Activated naive CD8-positive, alpha-beta T cell treated with anti-CD3 and anti-CD28 coated beads for 36 hours (primary cell): ENCODE measurements at places on chromosomes 6 and 20. TPM values are rescaled to one million over a fixed set of nuclear protein-coding genes. Genes with fewer than 3 reads are reported as not detected.

GRCh38 chr6:135578976-135579375, 81.4 kb upstream of the AHI1 start:
- H3K4me1 ChIP-seq, result peaks cover 40% of the 10 kb centered on the region
- H3K4me3 ChIP-seq, result no peak overlapping the region
- peaks cover 5% of the 10 kb centered on the region for H3K27me3 ChIP-seq
- DNase-seq, result no peak
- H3K27ac ChIP-seq, result no peak overlapping the region

GRCh38 chr6:27541212-27541932, 68.5 kb upstream of the ZNF184 start:
- H3K4me1 ChIP-seq, result peaks cover 14% of the 10 kb centered on the region
- H3K27ac ChIP-seq, result no peak overlapping the region
- H3K36me3 ChIP-seq, result peaks cover 2% of the 10 kb centered on the region

DNA sequence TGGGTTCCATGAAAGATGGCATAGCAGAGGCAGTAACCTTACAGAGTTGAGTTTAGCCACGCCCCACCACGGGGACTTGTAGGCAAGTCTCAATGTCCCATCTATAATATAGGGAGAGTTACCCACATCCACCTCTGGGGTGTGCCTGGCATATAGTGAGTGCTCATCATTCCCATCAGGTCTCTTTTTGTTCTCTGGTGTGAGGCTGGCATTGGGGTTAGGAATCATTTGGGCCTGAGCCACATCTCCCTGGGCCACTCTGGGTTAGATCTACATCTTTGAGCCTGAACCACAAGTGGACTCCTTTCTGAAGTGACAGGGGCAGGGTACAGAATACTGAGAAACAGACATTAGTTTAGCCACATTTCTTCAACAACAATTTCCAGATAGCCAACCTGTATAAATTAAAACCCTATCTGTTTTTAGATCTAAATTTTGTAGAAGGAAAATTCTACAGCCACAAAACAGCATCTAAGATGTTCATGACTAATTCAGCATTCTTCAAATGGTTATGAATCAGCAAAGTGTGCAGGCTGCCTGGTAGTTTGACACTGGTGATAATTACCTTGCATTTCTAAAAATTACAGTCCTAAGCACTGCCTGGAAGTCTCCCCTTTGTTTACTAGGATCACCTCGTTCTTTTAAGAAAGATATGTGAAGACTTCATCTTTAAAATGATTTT, 20.1 kb downstream of the RNF24 start:
- no peak for DNase-seq
- H3K36me3 ChIP-seq, result peaks cover 1% of the 10 kb centered on the region
- H3K27me3 ChIP-seq, result no peaks in the 10 kb centered on the region
- H3K27ac ChIP-seq, result no peak overlapping the region
- H3K4me1 ChIP-seq, result peaks cover 44% of the 10 kb centered on the region
- no peak overlapping the region for H3K4me3 ChIP-seq

GRCh38 chr6:166848979-166849748, 107.2 kb downstream of the RNASET2 start:
- DNase-seq, result no peak
- no peaks in the 10 kb centered on the region for H3K4me1 ChIP-seq
- H3K4me3 ChIP-seq, result no peak overlapping the region
- H3K36me3 ChIP-seq, result no peaks in the 10 kb centered on the region
- H3K27me3 ChIP-seq, result no peaks in the 10 kb centered on the region

DNA sequence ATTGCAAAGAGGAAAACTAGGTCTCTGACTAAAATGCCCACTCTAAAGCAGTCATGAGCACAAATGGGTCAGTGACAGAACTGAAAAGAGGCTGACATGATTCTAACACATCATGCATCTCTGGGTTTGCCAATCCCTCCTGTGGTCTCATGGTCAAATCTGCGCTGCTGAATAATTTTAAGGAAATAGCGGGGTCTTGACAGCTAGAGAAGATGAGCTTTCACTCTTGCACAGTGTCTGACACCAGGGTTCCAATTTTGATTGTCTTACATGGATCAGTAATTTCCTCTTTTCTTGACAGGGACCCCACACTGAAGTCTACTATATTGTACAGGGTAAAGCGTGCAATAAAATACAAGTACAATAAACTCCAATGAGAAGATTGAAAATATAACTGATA, 236.8 kb upstream of the CNR1 start:
- no peaks in the 10 kb centered on the region for H3K4me1 ChIP-seq
- no peaks in the 10 kb centered on the region for H3K36me3 ChIP-seq
- no peak overlapping the region for H3K27ac ChIP-seq
- H3K27me3 ChIP-seq, result peaks cover 12% of the 10 kb centered on the region
- DNase-seq, result no peak

DNA sequence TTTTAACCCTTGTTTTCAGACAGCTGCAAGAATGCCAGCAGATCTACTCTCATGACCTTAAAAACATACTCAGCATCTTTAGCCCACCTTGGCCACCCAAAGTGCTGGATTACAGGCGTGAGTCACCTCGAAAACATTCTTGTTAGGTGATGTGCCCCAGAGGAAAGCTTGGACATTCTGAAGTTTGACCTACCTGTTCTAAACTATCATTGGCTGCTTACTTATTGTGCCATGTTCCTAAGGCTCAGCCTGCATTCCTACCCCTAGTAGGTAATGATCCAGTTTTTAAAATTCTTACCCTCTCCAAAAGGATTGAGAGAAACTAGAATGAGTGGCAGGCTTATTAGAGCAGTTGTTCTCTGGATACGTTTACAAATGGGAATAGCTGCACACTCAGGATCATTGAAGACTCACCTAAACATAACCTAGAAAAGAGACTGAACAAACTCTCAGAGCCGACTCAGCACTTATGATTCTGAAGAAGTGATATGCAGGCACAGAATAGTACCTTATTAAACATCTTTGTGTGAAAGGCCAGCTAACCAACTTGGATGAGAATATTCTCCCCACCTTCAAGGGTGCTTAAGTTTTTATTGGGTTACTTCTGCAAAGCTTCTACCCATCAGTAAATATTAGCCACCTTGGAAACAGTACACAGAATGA, 362.1 kb downstream of the NRN1 start:
- no peaks in the 10 kb centered on the region for H3K4me1 ChIP-seq
- H3K27me3 ChIP-seq, result no peaks in the 10 kb centered on the region
- H3K36me3 ChIP-seq, result peaks cover 15% of the 10 kb centered on the region
- H3K4me3 ChIP-seq, result no peak overlapping the region

GRCh38 chr20:21505810-21506530, 7.9 kb downstream of the NKX2-2 start:
- H3K36me3 ChIP-seq, result no peaks in the 10 kb centered on the region
- H3K4me1 ChIP-seq, result peaks cover 22% of the 10 kb centered on the region
- DNase-seq, result peak; percentile 81

BCAS4 gene
- 27.1 TPM for total RNA-seq

SLC4A11 gene
- total RNA-seq, result 2.9 TPM

GNL1 gene
- total RNA-seq, result 123 TPM

SEMG1 gene
- total RNA-seq, result not detected
